CD4-positive, alpha-beta T cell treated with Interleukin-15 for 4 hours (primary cell): ENCODE measurements at places on chromosomes 4 and X.

DNA sequence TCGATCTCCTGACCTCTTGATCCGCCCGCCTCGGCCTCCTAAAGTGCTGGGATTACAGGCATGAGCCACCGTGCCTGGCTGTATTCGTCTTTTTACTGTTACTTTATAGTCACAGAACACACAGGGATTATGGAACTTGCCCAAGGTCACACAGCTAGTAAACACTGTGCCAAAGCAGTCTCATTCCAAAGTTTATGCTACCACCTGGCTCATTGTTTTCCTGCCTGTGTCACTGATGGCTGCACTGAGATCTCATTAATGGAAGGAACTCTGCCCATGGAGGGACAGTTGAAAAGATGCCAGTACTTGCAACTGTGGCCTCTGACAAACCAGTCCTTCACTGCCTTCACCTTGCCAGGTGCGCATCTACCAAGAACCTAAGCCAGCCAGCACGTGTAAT lies 517.7 kb downstream of the BCOR start:
- no peak for DNase-seq

- DNase-seq: no peak
Observed at GRCh38 chr4:46404981-46405380, 15.1 kb upstream of the GABRA2 start.

DNA sequence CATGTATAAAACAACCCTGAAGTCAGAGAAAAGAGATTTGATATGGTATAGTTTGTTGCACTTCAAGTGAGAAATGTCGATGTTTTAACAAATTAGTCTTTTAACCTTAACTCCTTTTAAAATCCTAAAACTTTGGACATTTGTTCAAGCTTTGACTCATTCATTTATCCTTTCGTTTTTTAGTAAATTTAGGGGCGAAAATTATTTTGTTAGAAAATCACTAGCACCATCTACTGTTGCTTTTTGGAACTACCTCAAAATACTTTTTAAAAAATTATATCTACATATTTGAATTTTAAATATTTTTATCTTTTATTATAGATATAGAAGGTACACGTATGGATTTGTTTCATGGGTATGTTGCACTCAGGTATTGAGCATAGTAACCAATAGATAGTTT lies 165.1 kb upstream of the POF1B start:
- DNase-seq: no peak

DNA sequence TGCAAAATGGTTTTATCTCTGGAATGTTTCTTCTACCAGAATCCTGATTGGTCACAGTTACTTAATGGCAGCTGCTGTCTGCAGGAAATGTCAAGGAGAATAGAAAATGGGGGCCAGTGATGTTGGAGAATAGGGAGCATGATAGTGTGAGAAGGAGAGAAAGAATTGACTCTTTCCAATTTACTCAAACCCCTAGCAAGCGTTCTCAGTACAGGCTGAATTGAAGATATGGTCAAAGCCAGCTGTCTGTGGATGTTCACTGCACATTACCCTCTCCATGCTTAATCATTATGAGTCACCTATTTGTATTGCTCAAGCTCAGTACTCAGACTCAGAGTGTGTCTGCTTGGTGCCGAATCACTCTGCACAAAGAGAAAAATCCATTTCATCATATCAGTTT lies 57.8 kb upstream of the FAM47B start:
- no peak for DNase-seq

DNA sequence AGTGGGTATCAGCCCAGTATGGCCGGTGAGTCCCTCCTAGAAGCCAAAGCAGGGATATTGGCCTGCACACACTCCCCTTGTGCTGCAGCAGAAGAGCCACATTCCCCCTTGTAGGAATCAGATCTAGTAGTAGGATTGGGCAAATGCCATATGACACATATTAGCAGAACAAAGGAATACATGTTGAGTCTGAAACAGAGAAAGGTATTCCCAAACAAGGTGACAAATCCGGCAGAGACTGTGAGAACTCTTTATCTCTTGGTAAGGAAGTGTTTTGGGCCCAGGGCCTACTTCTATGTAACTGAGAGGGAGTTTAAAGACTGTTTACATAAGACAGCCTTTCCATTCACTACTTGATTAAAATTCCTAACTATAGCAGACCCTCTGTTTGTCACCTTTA lies 1382.0 kb downstream of the FAM133A start:
- no peak for DNase-seq

GRCh38 chr4:40550196-40550595 lies 79.5 kb downstream of the RBM47 start:
- no peak for DNase-seq

GRCh38 chrX:86014421-86014820 lies 32.9 kb downstream of the CHM start:
- DNase-seq: no peak

DNA sequence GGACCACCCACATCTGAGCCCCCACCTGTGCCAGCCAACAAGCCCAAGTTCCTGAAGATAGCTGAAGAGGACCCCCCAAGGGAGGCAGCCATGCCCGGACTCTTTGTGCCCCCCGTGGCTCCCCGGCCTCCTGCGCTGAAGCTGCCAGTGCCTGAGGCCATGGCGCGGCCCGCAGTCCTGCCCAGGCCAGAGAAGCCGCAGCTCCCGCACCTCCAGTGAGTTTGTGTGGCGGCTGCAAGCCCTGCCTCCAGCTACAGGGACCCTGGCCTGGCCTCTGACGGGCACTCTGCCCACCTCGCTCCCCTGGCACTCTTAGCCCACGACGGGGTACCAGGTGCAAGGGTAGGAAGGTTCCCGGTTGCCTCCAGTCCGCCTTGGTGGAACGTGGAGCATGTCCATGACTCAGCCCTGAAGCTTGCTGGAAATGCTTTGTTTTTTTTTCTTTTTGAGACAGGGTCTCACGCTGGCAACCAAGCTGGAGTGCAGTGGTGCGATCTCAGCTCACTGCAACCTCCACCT lies 13.7 kb upstream of the ADD1 start:
- DNase-seq: no peak

- DNase-seq: no peak
Observed at GRCh38 chr4:48305508-48305907, 35.8 kb upstream of the SLAIN2 start.

DNA sequence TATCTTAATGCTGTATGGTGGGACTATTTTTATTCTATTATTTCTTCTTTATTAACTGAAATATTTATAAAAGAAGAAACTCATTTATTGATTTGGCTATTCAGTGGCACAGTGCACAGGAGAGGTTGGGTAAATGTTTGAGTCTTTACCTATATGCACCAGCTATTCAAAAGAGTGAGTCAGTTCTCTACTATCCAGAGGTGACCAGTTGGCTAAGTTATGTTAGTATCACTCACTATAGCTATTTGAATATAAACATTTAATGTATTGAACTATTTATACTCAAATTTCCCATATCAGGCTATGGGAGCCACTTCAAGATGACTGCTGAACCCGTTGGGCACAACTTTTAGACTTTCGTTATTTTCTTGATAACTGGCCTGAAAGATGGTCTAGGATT lies 106.1 kb upstream of the VEGFC start:
- DNase-seq: no peak

DNA sequence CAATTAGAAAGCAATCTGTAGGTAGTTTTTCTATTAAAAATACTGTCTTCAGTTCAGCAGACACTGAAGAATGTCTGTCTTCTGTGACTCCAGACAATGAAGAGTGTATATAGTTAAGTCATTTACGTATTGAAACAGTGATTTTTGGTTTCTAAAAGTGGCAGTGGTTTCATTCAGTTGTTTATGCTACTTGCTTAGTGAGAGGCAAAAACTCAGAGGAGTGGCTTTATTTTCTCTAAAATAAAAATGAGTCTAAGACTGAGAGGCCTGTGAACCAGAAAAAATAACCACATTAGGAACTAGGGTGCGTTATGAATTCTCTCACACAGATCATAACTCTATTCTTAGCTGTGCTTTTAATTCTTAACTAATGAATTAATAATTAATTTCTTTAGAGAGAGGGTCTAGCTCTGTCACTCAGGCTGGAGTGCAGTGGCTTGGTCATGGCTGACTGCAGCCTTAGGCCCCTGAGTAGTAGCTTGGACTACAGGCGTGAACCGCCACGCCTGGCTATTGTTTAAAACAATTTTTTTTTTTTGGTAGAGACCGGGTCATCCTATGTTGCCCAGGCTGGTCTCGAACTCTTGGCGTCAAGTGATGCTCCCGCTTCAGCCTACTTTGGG lies 31.4 kb downstream of the FREM3 start:
- DNase-seq: no peak

GRCh38 chr4:36274158-36274557 lies 7.3 kb upstream of the DTHD1 start:
- DNase-seq: no peak

DNA sequence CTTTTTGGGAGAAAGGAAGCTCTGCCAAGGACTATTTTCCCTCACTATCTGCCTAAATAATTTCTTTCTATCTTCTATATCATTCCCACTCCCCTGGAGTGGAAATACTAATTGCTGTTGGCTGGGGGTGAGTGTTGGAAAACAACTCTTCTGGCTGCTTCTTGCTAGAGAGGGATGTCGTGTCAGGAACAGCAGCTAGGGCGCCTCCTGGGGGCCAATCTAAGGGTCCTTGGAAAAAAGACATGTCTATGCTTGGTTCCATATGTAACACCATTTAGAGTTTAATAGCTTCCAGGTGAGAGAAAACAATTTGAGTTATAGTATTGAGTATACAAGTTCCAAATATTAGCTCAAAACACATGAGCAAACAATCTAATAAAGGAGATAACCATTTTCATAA lies 111.3 kb downstream of the MAGEE1 start:
- DNase-seq: no peak

GRCh38 chrX:54166915-54167314 lies 16.1 kb downstream of the FAM120C start:
- no peak for DNase-seq
